Stimulated activated CD4-positive, alpha-beta T cell treated with anti-CD3 and anti-CD28 coated beads, Interleukin-4, amount 100 ng/mL, for 24 hours (primary cell): ENCODE measurements at places on chromosomes 13 and 19.

- no peak for DNase-seq
These were observed 17.7 kb downstream of the MAG start for GRCh38 chr19:35309481-35310279.

DNA sequence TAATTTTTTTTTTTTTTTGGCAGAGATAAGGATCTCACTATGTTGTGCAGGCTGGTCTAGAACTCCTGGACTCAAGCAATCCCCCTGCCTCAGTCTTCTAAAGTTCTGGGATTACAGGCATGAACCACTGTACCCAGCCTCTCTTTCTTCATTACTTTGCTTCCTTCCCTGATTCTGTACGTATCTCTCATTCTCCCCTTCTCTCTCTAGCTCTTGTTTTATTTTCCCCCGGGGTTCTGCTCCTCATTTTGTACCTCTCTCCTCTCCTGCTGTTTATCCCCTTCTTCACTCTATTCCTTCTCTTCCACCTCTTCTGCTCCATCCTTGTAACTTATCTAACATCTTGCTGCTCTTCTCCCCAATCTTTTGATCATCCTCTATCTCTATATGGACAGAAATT, 46.5 kb downstream of the ZNF611 start:
- DNase-seq = no peak

DNA sequence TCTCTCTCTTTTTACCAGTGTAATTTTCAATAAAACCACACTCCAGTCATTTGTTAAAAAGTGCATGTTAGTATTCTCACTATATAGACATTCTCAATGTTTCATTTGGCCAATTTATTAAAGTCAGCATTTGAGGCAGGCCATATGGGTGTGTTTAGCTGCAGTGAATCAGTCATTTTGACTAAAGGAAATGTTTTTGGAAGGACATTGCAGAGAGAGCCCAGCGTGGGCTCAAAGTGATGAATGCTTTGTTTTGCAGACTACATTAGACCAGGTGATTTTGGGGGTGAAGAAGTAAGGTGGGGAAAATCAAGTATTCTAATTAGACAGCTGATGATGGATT, 116.7 kb downstream of the POSTN start:
- DNase-seq = no peak

GRCh38 chr13:40181203-40181845, 485.1 kb downstream of the FOXO1 start:
- no peak for DNase-seq

DNA sequence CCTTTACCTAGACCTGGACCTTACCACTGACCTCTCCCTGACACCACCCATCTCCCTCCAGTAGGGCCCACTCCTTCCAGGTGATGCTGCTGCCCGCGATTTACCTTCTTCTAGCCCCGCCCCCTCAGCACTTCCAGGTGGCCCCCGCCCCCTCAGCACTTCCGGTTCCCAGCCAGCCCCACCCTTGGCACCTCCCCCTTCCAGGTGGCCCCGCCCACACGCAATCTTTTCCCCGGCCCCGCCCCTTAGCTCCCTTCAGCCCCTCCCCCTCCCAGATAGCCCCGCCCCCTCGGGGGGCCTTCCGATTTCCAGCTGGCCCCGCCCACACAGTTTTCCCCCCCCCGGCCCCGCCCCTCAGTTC, 586 bp downstream of the LIG1 start:
- peak; percentile 91 for DNase-seq

- DNase-seq = no peak
These were observed 8.9 kb downstream of the B3GLCT start for GRCh38 chr13:31208559-31209122.

DNA sequence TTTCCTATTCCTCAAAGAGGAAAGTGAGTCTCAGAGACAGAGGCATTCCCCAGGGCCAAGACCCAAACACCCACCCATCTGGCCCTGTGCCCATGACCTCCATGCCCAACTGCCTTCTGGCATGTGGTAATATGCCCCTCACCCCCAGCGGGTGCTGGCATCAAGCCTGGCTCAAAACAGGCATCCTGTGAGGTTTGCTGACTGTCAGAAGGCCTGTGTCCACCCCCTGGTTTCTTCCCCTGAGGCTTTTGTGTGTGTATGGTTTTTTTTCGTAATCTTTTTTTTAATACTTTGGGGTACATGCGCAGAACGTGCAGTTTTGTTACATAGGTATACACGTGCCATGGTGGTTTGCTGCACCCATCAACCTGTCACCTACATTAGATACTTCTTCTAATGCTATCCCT, 7.6 kb upstream of the KANK2 start:
- no peak for DNase-seq

DNA sequence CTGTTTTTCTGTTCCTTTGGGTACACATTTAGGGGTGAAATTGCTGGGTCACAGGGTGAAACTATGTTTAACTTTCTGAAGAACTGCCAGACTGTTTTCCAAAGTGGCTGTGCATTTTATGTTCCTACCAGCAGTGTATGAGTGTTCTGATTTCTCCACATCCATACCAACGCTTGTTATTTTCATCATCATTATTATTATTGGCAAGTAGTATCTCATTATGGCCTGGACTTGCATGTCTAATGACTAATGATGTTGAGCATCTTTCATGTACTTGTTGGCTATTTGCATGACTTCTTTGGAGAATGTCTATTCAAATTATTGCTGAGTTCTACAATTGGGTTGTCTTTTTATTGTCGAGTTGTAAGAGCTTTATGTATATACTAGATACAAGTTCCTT, 321.8 kb upstream of the HTR2A start:
- no peak for DNase-seq

DNA sequence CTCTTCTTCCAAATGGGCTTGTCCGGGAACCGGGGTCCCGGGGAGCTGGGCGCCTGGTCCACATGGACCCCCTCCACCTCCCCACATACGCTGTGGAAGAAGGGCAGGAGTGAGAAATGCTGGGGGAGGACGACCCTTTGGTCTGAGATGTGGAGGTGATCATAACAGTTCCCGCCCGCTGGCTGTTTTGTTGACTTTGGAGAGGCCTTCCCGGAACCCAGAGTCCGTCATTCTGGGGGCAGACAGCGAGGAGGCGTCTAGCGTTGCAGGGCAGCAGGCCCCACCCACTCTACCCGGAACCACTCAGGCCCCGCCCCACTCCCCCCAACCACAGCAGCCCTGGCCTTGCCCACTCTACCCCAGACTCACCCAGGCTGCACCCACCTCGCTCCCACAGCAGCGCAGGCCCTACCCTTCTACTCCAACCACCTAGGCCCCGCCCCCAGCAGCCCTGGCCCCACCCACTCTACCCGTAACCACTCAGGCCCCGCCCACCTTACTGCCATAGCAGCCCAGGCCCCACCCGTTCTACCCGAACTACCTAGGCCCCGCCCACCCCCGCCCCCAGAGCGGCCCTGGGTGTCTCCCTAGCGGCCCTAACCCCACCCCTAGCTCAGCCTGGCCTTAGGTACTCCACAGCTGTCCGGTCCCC, 7.1 kb downstream of the GPR108 start:
- peak; percentile 52 for DNase-seq

GRCh38 chr13:86892330-86892729, 778.8 kb upstream of the SLITRK5 start:
- DNase-seq = no peak

GRCh38 chr13:106686163-106686562, 118.2 kb upstream of the ARGLU1 start:
- no peak for DNase-seq

GRCh38 chr19:43774103-43774939, 6.5 kb downstream of the KCNN4 start:
- DNase-seq = no peak

GRCh38 chr13:26095338-26095737, 43.5 kb upstream of the SHISA2 start:
- no peak for DNase-seq

GRCh38 chr13:110269509-110270185, 37.3 kb downstream of the COL4A1 start:
- DNase-seq = no peak

DNA sequence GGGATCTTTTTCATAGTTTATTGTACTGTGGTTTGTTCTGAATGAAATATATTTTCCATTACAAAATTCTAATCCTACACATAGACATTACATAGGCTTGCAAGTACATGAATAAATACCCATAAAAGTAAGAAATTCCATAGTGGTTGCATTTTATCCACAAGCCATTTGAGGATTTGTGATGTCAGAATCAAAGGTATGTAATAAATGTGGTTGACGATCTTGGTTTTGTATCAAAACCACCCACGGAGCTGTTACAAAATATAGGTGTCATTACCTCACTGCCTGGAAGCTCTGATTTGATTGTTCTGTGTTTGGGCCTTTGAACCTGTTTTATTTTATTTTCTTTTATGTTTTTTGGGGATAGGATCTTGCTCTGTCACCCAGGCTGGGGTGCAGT, 125.1 kb downstream of the NALCN start:
- DNase-seq = no peak

DNA sequence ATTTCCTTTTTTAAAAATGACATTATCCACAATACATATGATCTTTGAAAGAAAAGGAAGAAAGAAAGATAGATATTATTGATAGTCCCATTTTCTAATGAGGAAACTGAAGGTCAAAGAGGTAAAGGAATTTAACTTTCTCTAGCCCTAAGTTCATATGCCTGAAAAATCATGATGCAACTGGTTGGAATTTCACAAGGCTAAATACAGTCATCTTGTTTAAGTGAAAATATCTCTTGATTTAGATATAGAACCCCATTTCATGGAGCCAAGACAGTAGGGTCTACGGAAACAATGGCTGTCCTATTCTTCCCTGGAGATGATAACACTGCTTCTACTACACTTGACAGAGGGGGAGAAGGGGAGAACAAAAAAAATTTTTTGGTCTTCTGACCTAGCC, 366.2 kb downstream of the DNAJC15 start:
- DNase-seq = no peak

DNA sequence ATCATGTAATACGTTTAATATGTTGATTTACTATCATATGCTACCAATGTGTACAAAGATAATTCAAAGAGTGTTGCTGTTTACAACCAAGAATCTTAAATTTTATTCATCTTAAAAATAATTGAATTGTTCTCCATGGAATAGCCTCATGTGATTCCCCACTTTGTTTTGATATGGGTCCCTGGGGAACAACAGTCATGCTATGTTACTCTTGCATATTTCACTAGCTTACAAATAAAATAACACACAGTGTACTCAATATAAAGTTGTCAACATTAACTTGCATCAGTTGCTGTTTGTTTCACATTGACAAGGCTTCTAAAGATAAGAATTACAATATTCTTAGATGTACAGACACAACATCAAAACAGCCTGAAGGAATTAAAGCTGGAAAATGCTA, 2.3 kb downstream of the ENOX1 start:
- DNase-seq = no peak

DNA sequence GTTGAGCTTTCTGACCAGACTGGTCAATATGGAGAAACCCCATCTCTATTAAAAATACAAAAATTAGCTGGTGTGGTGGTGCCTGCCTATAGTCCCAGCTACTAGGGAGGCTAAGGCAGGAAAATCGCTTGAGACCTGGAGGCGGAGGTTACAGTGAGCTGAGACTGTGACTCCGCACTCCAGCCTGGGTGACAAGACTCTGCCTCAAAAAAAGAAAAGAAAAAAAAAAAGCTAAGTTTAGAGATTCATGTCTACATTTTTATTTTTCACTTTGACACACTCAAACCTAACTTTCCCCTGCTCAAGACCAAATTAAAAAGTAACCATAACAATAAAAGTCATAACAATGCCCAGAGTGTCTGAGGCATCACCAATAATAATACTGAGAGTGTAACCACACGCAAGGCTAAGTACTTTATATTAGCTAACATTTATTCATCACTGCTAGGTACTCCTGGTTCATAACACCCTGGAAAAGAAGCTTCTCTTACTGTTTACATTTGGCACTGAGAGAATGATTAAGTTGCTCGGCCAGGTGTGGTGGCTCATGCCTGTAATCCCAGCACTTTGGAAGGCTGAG, 5.7 kb downstream of the IRGC start:
- DNase-seq = no peak

GRCh38 chr19:41745756-41746155, 9.6 kb upstream of the CEACAM6 start:
- DNase-seq = no peak

DNA sequence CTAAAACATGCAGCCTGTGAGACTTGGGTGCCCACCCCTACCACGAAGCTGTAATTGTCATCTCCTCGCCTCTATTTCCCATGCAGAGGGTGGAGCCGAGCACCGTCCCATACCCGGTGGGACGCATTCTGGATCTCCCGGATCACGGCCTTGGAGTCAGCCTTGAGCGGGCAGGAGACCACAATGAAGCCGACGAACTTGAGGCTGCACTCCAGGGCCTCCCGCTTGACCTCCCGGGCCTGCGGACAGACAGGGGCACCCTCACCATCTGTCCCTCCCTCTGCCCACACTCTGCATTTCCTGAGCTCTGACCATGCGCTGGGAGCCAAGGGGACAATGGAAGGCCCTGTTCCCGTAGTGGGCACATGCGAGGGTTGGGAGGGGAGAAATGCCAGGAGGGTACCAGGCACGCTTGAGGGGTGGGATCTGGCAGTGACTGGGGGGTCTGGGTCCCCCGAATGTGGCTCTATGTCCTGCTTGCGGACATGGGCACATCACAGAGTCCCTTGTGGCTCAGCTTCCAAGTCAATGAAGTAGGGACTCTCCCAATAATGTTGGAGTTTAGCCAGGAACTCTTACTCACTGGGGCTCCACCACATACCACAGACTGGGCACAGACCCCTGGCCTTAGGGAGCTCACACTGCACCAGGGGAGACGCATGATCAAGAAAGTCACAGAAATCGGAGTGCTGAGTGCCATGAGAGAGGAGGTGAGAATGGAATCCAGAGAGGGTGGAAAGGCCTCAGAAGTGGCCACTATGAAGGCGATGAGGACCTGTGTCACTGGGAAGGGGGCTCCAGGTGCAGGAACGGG, 9.2 kb upstream of the GMIP start:
- DNase-seq = no peak

GRCh38 chr19:45771311-45771933, 2.4 kb upstream of the SIX5 start:
- no peak for DNase-seq

- DNase-seq = no peak
These were observed 11.3 kb downstream of the ABCA7 start for GRCh38 chr19:1050989-1051788.

- DNase-seq = no peak
These were observed 4.4 kb upstream of the TBXA2R start for GRCh38 chr19:3610745-3611717.

GRCh38 chr19:45911291-45911690, 3.3 kb downstream of the NANOS2 start:
- no peak for DNase-seq

GRCh38 chr13:41306271-41307145, 4.6 kb upstream of the NAA16 start:
- DNase-seq = no peak

DNA sequence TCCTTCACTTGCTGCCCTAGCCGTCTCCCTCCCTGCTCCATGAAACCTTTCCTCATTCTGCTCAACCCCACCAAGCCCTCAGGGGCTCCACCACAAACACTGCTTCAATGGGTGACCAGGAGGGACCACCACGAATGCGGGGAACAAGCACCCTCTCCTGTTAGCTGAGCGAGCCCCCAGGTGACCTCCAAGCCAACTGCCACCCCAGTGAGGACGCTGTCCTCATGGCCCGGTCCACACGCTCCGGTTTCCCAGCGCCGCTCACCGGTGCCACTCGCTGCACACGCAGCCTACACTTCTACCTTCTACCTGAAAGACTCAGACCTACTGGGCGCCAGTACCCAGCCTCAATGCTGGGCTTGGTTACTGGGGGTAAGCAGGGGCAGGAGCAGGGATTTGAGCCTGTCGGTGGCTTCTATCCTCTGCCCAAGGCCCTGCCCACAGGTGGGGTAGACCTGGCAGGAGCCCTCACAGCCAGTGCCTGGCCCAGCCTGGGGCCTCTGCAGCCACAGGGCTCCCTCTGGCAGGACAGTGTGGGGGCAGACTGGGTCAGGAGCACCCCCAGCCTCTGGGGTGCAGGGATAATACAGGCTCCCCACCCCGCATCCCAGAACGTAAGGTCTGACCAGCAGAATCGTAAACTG, 704 bp upstream of the TMEM86B start:
- no peak for DNase-seq
